Hepatocyte (in vitro differentiated cells): ENCODE measurements at places on chromosomes 11 and 22. TPM values are rescaled to one million over a fixed set of nuclear protein-coding genes. Genes with fewer than 3 reads are reported as not detected.

RGL4 gene
- not detected in 2 replicates for total RNA-seq

GRCh38 chr22:19270873-19271272 lies 20.6 kb downstream of the CLTCL1 start:
- H3K27me3 ChIP-seq = no peaks in the 10 kb centered on the region
- H3K36me3 ChIP-seq = no peaks in the 10 kb centered on the region
- H3K4me3 ChIP-seq = no peak overlapping the region
- DNase-seq = no peak
- H3K4me1 ChIP-seq = peaks cover 3% of the 10 kb centered on the region

- H3K4me3 ChIP-seq = no peak overlapping the region
- H3K27ac ChIP-seq = peak overlapping the region; percentile 77
- no peaks in the 10 kb centered on the region for H3K36me3 ChIP-seq
- no peak for DNase-seq
Observed at GRCh38 chr22:42922374-42923191, 65.5 kb upstream of the ARFGAP3 start.

GRCh38 chr11:118928870-118929500 lies 3.3 kb upstream of the BCL9L start:
- peak overlapping the region; percentile 98 for H3K27ac ChIP-seq
- H3K27me3 ChIP-seq = no peaks in the 10 kb centered on the region
- peaks cover 28% of the 10 kb centered on the region for H3K4me1 ChIP-seq
- H3K4me3 ChIP-seq = peak overlapping the region; percentile 73
- DNase-seq = peak; percentile 84
- no peaks in the 10 kb centered on the region for H3K36me3 ChIP-seq

- no peak overlapping the region for H3K4me3 ChIP-seq
- H3K4me1 ChIP-seq = peaks cover 10% of the 10 kb centered on the region
- no peak for DNase-seq
- no peaks in the 10 kb centered on the region for H3K27me3 ChIP-seq
- no peaks in the 10 kb centered on the region for H3K36me3 ChIP-seq
- H3K27ac ChIP-seq = no peak overlapping the region
Observed at GRCh38 chr11:33887886-33888285, 4.0 kb downstream of the LMO2 start.

- no peaks in the 10 kb centered on the region for H3K27me3 ChIP-seq
- no peaks in the 10 kb centered on the region for H3K4me1 ChIP-seq
- H3K36me3 ChIP-seq = no peaks in the 10 kb centered on the region
- peak overlapping the region; percentile 100 for H3K27ac ChIP-seq
- H3K4me3 ChIP-seq = no peak overlapping the region
Observed at GRCh38 chr11:65427691-65428577, 5.3 kb downstream of the NEAT1 start.

GRCh38 chr11:62013537-62014476 lies 46.4 kb upstream of the FTH1 start:
- H3K36me3 ChIP-seq = no peaks in the 10 kb centered on the region
- no peak for DNase-seq
- H3K4me3 ChIP-seq = no peak overlapping the region
- no peak overlapping the region for H3K27ac ChIP-seq
- peaks cover 3% of the 10 kb centered on the region for H3K4me1 ChIP-seq

YPEL1 gene
- total RNA-seq = 1.9 and 2.0 TPM in 2 replicates

GRCh38 chr11:117170210-117170609 lies 8.3 kb upstream of the SIDT2 start:
- no peak for DNase-seq
- H3K36me3 ChIP-seq = no peaks in the 10 kb centered on the region
- no peaks in the 10 kb centered on the region for H3K27me3 ChIP-seq
- no peak overlapping the region for H3K27ac ChIP-seq
- H3K4me1 ChIP-seq = peaks cover 17% of the 10 kb centered on the region
